GM13976 (cell line): ENCODE measurements at places on chromosomes 5 and 9.

DNA sequence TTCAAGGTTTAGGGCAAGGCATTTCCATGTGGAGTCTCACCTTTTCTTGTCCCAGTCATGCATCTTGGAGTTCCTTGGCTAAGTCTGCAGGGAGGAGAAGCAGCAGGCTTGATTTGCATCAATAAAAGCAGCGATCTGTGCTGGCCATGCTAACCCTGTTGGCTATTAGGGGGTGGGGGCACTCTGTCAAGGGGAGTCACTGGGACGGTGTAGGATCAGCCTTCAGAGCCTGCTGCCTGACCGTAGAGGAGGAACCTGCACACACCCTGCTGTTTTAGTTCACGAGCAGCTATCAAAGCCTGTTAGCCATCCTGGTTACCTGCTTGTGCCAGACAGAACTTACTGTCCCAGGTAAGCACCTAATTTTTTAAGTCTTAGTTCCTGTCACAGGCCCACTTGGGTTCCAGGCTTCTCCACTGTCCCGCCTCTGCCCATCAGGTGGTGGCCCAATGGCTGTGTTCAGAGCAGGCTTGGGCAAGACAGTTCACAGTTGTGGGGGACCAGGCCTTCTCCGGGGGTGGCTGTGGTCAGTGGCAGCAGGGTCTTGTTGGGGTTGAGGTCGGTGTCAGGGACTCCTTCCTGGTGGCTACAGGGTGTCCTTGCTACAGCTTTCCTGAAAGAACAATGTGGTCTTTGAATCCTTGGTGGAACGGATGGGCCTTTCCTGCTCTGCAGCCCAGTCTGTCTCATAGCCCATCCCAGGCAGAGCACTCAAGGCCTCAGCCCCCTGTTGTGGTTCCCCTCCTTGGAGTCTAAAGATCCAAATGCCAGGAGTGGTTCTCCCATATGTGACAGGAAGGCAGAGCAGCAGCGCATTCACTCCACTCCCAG, 43.7 kb downstream of the SECISBP2 start:
- DNase-seq: no peak

- DNase-seq: no peak
These were observed 121.1 kb downstream of the EGFLAM start for GRCh38 chr5:38379350-38379937.

- DNase-seq: no peak
These were observed 7.3 kb downstream of the GPBP1 start for GRCh38 chr5:57181154-57181553.

DNA sequence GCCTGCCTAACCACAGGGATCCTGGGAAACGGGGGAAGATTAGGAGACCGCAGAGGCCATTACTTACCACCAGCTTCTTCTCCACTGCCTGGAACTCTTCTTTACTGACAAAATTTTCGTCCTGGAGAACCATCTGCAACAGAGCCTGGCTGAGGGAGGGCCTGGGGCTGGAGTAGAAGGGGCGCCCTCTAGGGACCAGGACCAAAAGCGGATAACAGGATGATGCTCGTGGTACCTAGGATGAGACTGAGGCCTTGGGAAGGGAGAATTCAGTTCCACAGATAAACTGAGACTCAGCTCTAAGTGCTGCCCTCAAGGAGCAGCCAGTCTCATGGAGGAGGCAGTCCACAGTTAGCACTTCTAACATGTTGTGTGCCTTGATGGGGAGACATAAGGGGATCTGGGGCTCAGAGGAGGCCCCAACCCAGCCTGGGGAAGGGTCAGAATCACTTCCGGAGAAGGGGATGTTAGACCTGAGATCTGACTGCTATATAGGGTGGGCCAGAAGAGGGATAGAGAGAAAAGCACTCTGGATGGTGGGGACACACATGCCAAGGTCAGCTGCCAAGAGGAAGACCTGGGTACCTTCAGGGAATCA, 1.2 kb downstream of the SPATA24 start:
- no peak for DNase-seq

- no peak for DNase-seq
These were observed 70.3 kb downstream of the ZSWIM6 start for GRCh38 chr5:61402244-61402823.

DNA sequence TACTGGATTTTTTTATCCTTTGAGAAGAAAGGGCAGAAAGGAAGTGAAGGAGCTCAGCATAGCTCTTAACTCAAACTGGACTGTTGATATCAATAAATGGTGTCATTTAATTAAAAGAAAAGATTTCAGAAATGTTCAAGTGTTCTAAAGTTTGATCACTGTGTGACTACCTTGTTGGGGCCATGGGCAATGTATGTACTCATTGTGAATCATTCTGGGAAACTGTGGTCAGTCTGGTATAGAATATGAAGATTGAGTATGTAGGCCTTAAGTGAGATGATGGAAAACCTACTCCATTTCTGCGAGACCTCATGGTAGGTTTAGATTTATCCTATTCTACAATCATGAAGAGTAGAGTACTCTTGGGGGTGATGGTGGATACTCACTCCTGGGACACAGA, 164.5 kb upstream of the RGS7BP start:
- no peak for DNase-seq

GRCh38 chr5:80884929-80885328, 75.2 kb upstream of the RASGRF2 start:
- no peak for DNase-seq

- no peak for DNase-seq
These were observed 15.3 kb upstream of the PRUNE2 start for GRCh38 chr9:76921165-76921564.

DNA sequence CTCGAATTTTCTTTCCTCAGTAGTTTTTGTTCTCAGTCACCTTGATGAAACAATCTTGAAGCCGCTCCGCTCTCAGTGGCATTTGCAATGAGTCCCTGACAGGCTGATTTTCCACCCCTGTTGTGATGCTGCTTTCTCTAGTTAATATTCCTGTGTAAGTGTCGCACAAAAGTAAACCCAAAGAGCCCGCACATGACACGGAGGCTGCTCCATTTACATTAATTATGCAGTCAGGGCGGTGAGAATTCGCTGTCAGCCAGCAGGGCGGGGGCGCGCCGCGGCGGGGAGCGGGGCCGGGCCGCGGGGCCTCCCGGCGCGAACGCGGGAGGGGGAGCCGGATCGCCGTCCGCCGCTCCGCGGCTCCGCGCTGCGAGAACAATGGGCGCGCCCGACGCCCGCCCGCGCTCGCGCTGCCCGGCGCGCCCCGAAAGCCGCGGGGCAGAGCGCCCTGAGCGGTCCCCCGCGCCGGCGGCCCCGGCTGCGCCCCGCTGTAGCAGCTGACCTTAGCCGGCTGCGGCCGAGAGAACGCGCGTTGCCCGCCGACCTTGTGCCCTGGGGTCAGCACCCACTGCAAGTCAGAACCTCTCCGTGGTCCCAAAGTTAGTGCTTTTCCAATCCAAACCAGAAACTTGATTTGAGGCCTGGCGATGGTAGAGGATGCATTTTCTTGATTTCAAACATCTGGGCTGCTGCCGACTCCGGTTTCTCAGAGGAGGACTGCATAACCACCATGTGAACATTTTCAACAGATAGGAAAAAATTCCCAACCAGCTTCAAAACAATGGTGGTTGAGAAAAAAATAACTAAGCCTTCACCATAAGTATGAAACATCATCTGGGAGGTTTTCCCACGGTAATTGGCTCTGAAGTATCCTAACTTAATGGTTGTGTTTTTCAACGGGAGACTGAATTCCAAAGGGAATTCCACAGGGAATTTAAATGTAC, 142.6 kb downstream of the PBX3 start:
- peak; percentile 71 for DNase-seq

DNA sequence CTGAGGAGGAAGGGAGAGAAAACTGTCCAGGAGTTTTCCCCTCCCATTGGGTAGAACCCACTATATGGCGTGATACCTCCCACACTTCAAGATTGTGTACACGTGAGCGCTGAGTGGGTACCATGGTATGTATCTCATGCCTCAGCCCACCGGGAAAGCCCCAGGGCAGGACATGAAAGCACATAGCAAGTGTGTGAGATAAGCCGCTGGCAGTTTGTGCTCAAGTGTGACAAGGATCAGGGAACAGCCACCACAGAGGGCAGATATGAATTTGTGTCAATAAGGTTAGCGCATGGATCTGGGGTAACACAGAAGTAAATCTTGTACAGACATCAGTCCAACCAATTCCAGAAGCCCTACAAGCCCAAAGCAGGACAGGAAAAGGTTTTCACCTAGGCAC, 42.6 kb upstream of the NAA35 start:
- DNase-seq: no peak

DNA sequence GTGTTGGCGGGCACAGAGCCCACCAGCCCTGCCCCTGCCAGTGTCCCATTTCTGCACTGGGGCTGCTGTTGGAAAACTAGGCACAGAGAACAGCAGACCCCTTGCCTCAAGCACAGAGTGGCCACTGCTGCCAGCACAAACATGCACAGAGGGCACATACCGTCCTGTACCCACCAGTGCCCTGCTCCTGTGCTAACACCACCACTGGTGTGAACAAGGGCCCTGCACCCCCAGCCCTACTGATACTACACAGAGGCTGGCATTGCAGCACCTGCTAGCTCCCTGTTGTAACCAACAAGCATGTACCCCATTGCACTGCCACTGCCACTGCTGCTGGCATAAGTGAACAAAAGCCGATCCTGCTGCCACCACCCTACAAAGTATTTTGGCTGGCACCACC, 348.0 kb upstream of the MPDZ start:
- no peak for DNase-seq

DNA sequence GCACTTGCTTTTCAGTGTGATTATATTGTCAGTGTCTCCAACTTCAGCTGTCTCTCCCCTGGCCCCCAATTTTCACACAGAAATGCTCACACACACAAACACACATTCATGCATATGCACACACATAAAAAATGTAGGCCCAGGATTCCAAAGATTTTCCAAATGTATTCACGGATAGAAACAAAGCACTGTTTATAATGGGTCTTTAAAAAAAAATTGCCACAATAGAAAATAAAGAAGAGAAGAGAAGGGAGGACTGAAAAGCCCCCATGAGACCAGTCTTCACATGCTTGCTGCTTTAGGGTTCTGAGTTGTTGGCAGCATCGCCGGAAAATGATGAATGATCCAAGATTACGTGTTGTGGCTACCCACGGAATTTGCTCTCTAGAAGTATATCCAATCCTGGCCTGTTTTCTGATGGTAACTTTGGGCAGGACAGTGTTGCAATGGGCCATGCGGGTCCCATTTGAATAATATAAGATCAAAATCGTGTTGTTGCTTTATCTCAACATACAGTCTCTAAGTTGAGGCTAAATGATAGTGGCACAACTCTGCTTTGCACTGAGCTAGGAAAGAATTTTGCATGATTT, 36.2 kb upstream of the ACO1 start:
- no peak for DNase-seq

DNA sequence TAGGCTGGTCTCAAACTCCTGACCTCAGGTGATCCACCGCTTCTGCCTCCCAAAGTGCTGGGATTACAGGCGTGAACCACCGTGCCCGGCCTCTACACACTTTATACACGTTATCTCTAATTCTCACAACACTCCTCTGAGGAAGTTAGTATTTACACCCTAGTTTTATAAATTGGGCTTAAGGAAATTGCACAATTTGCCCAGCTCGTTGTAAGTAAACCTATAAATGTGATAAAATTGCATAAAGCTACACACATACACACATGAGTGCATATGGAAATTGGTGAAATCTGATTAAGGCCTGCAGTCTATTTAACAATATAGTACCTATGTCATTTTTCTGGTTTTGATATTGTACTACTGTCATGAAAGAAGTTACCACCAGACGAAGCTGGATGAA, 4.4 kb upstream of the SLC4A9 start:
- DNase-seq: no peak

DNA sequence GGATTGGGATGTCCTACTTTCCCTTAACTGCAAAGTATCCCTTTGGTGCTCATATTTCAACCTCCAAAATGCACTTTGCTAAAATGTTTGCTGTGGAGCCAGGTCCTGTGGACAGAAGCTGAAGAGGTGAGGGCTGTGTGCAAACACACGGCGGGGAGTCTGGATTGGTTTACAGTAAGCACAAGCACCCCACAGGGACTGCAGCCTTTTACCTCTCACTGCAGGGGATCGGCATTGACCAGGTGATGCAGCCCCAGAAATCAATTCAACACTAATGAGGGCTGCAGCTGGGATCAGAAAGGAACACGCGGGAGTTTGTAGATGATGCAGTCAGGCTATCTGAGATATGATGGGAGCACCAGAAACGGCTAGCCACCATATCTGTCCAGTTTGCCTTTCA, 450.9 kb downstream of the CCDC171 start:
- DNase-seq: no peak

GRCh38 chr5:121366515-121366914, 485.2 kb upstream of the FTMT start:
- no peak for DNase-seq

DNA sequence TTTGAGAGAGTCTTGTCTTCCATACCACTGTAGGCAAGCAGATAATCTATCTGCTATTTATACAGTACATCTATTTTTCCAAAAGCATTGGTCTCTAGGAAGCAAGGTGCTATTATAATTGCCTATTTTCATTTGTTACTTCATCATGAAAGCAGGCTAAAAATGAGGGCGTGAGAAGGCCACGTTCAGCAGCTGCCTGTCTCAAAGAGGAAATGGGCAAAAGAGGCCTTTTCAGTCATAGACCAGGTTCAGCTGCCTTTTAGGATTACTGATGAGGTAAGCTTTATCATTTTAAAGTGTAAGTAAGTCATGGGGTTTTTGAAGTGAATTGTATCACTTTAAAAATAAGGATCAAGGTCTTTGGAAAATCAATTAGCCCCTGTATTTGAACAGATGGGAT, 1091.1 kb upstream of the DMAC1 start:
- DNase-seq: no peak
